ENCODE measurements at places on chromosomes 1 and 21.
A peak's percentile ranks its signal among the peaks of the same experiment; 100 is the strongest.

DNA sequence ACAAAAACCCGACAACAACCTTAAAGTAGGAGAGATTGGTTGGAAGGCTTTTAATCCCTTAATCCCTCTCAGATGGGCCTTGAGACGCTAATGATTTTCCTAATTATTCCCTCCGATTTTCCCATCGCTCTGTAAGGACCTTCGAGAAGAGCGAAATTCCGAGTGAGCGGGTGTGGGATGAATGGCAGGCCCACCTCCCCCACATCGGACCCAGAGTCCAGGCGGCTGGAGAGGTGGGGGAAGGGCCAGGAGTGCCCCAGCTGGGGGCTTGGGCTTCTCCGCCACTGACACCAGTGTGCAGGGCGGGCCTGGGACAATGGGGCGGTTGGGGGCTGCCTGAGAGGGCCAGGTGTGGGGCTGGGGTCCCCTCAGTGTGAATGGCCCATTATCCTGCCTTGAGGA, 23.4 kb downstream of the RHBG start:
- DNase-seq, result no peak

- peak; percentile 80 for DNase-seq
Observed at GRCh38 chr1:191022856-191023255, 545.2 kb upstream of the BRINP3 start.

DNA sequence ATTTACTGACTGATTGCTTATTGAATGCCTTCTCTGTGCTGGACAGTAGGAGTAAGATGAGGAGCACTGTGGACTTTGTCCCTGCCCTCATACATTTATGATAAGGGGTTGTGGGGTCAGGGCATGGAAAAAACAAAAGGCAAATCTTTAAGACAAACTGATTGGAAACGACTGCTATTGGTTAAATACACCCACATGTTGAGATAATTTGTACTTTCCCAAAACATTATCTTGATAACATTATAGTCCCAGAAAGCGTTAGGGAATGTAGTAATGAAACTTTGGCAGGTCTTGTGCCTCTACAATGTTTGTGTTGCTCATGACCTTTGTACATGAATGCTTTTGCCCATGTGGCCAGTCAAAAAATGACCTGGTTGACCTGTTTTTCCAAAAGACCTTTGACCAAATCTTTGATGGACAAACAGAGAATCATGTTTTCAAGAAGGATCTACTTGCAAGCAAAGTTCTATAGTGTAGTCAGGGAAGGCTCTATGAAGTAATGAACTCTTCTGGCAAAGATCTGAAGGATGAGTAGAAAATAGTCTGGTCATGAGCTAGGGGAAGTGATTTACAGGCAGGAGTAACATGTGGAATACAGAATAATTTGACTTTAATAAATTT, 50.9 kb downstream of the LEPR start:
- DNase-seq, result no peak

- peak; percentile 46 for DNase-seq
Observed at GRCh38 chr1:178564086-178564782, 51.3 kb downstream of the TEX35 start.

DNA sequence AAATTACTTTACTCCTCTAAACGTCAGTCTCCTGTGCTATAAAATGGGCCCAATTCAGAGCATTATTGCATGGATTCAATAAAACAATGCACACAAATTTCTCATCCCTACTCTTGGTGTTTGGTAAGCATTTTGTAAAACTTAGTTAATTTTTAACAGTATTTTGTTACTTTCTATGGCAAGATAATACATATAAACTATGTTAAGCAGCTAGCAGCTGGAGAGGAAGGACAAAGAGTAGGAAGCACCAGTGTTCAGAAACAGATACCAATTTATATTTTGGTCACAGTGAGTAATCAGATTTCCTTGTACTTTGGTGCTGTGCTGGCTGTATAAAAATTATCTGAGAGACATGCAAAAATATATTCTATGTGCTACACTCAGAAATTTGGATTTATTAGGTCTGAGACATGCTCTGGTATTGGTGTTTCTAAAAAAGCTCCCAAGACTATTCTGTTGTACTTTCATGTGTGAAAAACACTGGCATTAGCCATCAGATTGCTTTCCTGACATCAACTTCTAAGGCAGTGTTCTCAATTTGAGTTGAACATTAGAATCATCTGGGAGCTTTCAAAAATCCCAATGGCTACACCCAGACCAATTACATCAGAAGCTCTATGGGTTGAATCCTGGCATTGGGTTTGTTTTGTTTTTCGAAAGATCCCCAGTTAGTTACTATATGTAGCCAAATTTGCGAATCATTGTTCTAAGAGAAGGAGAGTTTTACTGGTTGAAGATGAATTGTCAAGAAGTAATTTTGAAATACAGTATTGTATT, 100.3 kb upstream of the C1orf87 start:
- no peak for DNase-seq

DNA sequence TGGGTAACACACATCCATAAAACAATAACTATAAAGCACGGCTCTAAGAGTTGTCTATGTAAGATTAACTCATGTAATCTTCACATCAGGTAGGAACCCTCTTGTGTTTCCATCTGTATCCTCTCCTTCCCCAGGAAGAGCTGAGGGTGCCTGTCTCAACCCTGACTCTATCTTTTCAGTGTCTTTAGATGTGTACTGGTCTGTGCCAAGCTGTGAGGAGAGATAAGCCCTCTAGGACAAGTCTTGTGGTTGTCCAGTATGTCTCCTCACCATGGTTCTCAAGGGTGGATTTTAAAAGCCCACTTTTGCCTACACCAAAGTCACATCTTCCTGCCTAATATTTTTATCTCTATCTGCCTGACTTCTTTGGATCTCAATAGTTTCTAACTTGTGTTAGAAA, 300.1 kb downstream of the KCNT2 start:
- no peak for DNase-seq

Data from fibroblast of pulmonary artery (primary cell).